ENCODE measurements at places on chromosomes 3 and 15.

GRCh38 chr15:81024265-81024872, 23.6 kb downstream of the TLNRD1 start:
- no peak for DNase-seq

DNA sequence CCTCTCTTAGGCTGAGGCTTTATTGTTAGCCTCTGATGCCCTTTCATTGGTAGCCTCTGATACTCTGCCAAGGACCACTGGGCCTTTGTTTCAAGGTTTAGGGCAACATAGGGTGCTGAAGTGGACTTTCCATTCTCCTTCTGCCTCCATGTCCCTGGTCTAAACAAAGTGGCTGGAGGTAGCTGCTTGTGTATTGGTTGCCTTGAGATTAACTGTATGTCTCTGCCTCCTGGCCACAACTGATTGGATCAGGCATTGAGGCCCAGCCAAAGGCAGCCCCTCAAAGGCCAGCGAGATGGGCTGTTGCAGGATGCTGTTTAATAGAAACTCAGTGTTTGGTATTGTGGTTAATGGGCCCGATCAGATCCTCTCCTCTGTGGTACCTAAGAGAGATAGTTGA, 77.9 kb upstream of the PRR23C start:
- DNase-seq = no peak

GRCh38 chr3:103977417-103977816, 1389.3 kb upstream of the ALCAM start:
- no peak for DNase-seq

- DNase-seq = peak; percentile 87
Measured at GRCh38 chr3:192409838-192410683, 317.3 kb downstream of the FGF12 start.

GRCh38 chr15:84702961-84703482, 12.9 kb downstream of the SEC11A start:
- no peak for DNase-seq

GRCh38 chr3:152183473-152183872, 85.3 kb upstream of the MBNL1 start:
- no peak for DNase-seq

DNA sequence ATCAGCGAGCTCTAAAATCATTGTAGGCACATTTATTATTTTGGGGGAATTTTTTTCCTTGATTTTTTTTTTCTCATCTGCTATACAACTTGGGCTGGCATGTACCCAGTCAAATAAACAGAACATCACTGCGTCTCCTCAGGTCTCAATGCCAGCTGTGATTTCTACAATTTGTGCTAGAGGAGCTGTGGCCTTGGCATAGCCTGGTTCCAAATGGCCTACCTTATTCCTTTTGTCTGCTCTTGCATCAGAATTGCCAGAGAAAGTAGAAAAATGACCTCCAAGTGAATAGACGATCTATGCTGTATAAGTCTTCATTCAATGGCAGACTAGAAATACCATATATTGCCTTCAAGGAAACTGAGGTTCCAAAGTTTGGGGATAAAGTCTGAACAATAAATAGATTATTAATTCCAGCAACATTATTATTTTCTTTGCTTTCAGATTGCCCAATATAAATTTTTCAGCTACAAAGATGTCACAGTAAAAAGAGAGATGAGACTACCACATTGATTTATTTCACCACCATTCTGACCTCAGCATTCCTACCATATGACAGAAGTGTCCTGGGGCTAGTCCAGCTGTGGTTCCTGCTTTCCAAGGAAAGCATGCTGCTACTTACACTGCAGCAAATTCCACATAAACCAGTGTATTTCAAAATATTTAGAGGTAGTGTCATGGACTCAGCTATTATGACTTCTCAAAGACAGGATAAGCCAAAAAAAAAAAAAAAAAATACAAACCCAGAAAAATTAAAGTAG, 493.9 kb upstream of the ZNF385D start:
- DNase-seq = no peak

GRCh38 chr15:81000624-81001151, at the start of gene TLNRD1:
Gene TLNRD1 (plus strand): TSS chr15:81000923. CDS start chr15:81002272, 1,349 bp downstream.
- DNase-seq = peak; percentile 88

DNA sequence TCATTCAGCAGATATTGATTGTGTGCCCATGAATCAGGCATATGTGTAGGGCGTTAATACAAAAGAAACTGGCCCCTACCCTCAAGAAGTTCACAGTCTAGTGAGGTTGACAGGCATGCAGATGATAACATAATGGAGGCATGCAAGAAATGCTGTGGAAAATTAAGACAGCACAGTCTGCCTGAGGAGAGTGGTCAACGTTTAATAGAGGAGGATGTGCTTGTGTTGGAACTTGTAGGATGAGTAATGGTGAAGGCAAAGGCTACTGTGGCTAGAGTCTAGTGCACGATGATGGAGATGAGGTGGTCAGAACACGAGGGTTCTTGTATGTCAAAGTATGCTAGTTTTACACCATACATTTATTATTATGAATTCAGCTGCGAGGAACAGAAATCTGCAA, 295.7 kb downstream of the SOX2 start:
- no peak for DNase-seq

GRCh38 chr15:89444241-89445225, 51.9 kb downstream of the RHCG start:
- no peak for DNase-seq

- DNase-seq = no peak
Measured at GRCh38 chr3:175311946-175312345, 452.8 kb downstream of the NAALADL2 start.

- DNase-seq = no peak
Measured at GRCh38 chr15:80157215-80157614, 4.4 kb downstream of the FAH start.

DNA sequence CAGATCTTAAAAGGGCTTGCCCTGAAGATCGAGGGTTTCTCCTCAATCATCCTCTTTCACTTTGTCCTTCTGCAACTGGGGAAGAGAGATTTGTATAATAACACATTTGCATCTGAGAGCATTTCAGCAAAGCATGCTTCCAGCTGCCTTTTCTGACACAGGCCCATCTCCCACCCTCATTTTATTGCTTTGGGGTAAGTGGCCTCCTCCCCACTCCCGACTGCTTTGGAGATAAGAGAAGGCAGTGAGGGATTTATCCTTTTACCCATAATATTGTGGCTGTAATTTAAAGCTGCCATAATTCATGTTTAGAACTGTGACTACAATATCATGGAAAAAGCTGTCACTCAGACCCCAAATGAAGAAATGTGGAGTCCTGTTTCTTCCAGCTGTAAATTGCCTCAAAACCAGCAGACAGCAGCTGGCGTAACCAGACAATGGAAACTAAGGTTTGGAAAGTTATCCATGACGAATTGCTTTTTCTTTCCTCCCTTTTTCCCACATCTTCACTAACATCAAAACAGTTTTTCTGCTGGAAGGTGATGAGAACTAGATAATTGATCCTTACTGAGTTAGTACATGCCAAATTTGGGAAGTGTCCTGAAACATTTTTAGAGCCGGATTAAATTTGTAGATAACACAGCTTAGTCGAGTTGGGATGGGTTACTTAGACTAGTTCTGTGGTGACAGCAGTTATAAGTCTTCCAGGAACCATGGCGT, 104.2 kb upstream of the PFN2 start:
- DNase-seq = no peak

DNA sequence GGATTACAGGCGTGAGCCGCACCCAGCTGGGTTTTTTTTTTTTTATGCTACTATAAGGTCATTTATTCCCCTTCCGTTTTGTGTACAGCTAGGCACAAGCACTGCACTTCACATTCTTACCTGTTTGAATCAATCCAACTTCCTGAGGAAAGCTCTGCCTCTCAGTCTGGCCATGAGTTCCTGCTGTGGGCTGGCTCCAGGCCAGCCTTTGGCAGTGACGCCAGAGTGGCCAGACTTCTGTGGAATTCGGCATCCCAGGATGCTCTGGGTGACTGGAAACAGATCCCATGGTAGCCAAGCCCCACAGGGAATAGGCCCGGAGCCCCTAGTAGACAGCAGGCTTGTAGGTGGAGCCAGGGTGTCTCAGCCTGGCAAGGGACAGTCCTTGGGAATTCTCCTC, 21.5 kb upstream of the TIMP4 start:
- DNase-seq = no peak

GRCh38 chr15:51883271-51883837, 53.9 kb downstream of the TMOD3 start:
- no peak for DNase-seq

DNA sequence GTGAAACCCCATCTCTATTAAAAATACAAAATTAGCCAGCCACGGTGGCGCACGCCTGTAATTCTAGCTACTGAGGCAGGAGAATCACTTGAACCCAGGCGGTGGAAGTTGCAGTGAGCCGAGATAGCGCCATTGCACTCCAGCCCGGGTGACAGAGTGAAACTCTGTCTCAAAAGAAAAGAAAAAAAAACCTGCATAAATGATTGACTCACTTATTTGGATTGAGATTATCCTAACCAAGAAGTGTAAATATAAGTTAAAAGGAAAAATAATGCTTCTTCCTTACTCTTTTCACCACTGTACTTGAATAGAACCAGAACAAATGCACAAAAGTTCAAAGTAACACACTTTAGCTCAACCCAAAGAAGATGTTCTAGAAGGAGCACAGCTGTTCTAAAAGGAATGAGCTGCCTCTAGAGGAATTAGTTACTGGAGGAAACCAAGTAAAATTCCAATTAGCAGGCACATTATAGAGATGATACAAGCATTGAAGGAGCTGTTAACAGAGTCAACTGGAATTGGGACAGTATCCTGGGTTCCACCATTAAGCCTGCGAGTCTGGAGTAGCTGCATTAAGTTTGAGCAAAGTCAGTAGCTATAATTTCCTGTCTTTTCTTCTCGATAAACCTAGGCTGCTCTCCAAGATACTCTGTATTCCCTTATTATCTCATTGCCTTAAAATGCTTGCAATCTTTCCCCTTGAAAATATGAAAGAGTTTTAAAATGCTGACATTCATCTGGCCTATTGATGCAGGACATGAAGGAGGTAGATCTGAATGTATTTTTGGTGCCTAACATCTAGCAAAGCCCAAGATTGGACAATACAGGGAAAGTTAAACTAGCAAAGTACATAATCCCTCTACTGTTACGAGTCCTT, 9.5 kb downstream of the MTHFS start:
- DNase-seq = no peak

GRCh38 chr3:127482216-127483004, 108.1 kb downstream of the TPRA1 start:
- DNase-seq = no peak

- DNase-seq = peak; percentile 42
Measured at GRCh38 chr15:74489518-74490338, 28.8 kb upstream of the UBL7 start.

- DNase-seq = no peak
Measured at GRCh38 chr15:47736143-47736786, 19.0 kb downstream of the SEMA6D start.

GRCh38 chr3:183527428-183528379, 27.8 kb downstream of the KLHL6 start:
- DNase-seq = no peak

- no peak for DNase-seq
Measured at GRCh38 chr3:168088106-168088720, 7.5 kb downstream of the GOLIM4 start.

GRCh38 chr15:99873451-99873850, 140.2 kb upstream of the LYSMD4 start:
- DNase-seq = no peak

DNA sequence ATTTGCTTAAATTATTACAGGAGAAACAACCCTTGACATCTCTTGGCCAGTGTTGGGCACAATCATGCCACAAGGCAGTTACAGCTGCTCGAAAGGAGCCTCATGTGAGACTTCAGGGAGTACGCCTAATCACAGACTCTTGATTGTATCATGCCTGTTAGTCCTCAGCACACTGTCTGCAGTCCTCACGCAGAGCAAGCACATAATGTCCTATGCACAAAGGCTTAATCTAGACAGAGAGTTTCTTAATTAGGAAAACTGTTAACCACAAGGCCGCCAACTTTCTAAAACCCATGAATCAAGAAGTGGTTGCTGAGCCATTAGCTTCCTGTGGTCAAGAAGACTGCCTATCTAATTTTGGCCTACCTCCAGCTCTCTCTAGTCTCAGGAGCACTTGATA, 172.0 kb downstream of the UNC13C start:
- DNase-seq = no peak

- DNase-seq = no peak
Measured at GRCh38 chr3:185764163-185764979, 60.5 kb downstream of the IGF2BP2 start.

GRCh38 chr3:46093966-46094365, 66.7 kb upstream of the XCR1 start:
- DNase-seq = no peak

DNA sequence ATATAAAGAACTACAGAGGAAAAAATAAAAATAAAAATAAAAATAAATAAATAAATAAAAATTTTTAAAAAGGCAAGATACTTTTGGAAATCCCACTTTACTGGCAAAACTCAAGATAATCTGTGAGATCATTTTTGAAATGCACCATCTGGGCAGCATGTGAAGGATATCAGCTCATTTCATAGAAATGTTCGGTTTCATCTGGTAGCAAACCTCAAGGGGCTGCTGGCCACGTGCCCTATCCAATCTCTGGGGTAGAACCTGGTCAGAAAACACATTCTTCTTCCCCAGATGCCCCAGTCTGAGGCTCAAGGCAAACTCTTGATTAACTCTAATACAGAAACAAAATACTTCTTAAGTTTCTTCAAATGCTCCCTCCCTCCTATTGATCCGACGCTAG, 166.0 kb downstream of the FMN1 start:
- no peak for DNase-seq

GRCh38 chr3:72123908-72124441, 339.0 kb upstream of the PROK2 start:
- no peak for DNase-seq

GRCh38 chr3:46141813-46142212, 66.3 kb downstream of the CCR1 start:
- DNase-seq = no peak

GRCh38 chr15:39192979-39193560, 387.8 kb upstream of the THBS1 start:
- DNase-seq = no peak

GRCh38 chr3:141331377-141332318, 36.7 kb upstream of the ZBTB38 start:
- DNase-seq = no peak

DNA sequence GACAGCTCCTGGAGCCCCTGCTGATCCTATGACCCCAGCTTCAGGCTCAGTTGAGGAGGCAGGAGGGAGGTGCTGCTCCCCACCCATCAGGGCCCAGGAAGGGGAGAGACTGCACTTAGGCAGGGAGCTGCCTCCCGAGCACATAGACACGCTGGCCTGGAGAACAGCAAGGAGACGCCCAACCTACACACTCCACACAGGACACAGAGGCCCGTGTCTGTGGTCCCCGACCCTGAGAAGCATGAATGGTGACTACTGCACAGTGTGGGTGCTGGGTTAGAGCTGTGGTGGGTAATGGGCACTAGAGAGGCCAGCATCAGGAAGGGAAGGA, 1.1 kb upstream of the HHATL start:
- DNase-seq = no peak

- peak; percentile 55 for DNase-seq
Measured at GRCh38 chr15:77544162-77544561, 88.5 kb downstream of the LINGO1 start.

- peak; percentile 32 for DNase-seq
Measured at GRCh38 chr3:139355476-139355875, 11.7 kb downstream of the MRPS22 start.
